Activated naive CD4-positive, alpha-beta T cell treated with Interleukin-2 at 50 U/mL for 16 hours (primary cell): ENCODE measurements at places on chromosomes 5 and 9.

- DNase-seq = peak; percentile 3
These were observed 49.3 kb upstream of the ZNF366 start for GRCh38 chr5:72556351-72557166.

DNA sequence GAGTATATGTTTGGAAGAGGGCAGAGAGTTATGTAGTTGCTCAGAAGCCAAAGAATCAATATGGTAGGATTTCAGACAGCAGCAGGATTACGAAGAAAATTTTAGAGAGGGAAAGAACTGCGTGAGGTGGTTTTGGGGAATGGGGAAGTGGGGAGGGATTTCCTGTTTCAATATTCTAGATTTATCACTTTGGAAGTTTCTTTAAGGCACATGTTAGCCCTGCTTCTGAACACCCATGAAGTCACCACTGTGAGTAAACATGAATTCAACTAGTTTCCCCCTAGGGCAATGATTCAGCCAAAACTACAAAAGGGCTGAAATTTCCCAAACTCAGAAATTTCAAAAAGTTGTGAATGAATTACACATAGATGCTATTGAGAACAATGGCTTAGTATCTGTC is 132.2 kb downstream of the EBF1 start:
- DNase-seq = no peak

GRCh38 chr5:75886706-75887105 is 169.5 kb upstream of the POC5 start:
- no peak for DNase-seq

DNA sequence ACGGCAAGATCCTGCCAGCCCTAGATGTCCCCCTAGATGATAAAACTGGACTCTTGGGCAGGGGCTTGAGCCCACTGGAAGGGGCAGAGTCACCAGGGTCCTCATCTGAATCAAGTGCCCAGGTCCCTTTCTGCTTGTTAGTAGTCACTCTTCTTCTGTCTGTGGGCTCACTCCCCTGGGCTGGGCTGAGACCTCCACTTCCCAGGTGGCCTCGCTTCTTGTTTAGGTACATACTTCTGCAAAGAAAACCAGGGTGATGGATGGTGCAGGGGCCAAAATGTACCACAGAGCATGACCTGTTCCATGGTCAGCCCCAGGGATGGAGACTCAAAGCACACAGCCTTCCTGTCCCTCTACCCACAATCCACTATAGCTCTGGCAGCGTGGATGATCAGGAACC is 845 bp upstream of the SLC46A2 start:
- no peak for DNase-seq

- DNase-seq = no peak
These were observed 38.7 kb upstream of the SLC36A1 start for GRCh38 chr5:151408591-151409230.

DNA sequence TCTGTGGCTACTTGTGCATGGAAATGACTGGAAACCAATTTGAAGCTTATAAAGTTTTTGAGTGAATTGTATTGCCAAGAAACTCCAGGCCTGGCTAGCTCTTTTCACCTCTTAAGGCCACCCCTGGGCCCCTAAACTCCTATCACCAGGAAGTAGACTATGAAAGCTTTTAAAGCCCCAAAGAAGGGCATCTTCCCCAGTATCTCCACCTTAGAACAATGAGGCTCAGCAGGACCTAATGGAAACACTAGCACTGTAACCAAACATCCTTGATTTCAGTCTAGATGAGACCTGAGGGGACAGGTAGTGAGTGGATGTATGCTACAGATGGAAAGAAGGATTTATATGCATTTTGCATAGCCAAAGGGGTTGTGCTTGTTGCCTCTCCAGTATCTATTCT is 25.0 kb downstream of the LYRM7 start:
- DNase-seq = no peak

GRCh38 chr9:124197177-124198095 is 60.3 kb upstream of the NEK6 start:
- DNase-seq = no peak

DNA sequence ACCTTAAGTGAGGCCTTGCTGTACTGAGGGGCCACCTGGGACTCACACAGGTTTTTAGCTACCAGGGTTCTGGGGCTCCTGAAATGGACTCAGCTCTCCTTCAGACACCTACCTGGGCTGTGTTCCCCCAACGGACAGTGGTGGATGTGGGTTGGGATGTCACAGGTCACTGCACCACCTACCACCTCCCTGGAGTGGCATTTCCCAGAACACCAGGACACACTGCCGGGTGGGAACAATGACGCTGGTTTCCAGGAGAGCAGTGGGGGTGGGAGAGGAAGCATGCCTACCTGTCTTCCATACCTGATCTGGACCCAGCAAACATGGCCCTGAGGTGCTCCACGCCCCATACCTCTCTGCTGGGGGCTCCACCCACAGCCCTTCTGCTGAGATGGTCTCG is 20.9 kb downstream of the ERGIC1 start:
- no peak for DNase-seq
